ENCODE measurements at places on chromosomes 6 and 20.
A peak's percentile ranks its signal among the peaks of the same experiment; 100 is the strongest.

- no peak for DNase-seq
Measured at GRCh38 chr6:31094389-31094881, 17.9 kb downstream of the C6orf15 start.

GRCh38 chr20:33099843-33100538, 20.5 kb downstream of the BPIFB4 start:
- no peak for DNase-seq

- peak; percentile 45 for DNase-seq
Measured at GRCh38 chr6:128519132-128519930, 1.1 kb downstream of the PTPRK start.

DNA sequence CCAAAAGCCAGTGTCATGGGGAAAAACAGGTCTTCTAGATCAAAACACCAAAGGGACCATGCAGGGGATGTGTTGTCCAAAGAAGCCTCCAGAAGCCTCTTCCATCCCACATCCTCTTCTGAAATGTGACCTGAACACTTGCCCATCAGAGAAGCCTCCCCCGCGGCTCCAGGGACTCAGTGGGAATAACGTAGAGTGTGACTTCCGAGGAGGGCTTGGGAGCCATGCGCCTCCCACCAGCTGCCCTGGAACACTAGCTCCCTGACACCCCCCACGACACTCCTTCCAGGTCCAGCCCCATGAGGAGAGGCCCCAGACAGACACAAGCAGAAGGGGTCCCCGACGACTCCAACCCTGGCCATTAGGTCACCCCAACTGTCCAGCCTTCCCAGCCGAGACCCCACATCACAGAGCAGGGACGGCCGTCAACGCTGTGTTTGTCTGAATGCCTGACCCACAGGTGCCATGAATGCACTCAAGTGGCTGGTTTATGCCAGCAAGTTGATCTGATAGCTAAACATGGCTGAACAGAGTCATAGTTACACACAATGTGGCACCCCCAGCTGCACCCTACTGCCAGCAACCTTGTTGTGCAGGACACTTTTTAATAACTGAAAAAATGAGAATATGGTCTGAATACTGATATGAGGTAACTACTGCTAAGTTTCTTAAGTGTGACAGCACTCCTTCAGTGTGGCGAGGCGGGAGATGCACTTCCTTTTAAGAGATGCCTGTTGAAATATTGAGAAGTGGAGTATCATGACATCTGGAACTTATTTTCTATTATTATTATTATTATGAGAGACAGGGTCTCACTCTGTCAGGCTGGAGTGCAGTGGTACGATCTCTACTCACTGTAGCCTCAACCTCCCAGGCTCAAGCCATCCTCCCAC, 58.0 kb downstream of the GINS1 start:
- no peak for DNase-seq

GRCh38 chr6:88137915-88138314, 28.2 kb downstream of the CNR1 start:
- no peak for DNase-seq

- DNase-seq, result no peak
Measured at GRCh38 chr6:105692613-105693215, 289.8 kb upstream of the PREP start.

- peak; percentile 38 for DNase-seq
Measured at GRCh38 chr6:55668591-55668990, 89.6 kb upstream of the HMGCLL1 start.

GRCh38 chr6:88378639-88379038, 212.5 kb upstream of the CNR1 start:
- no peak for DNase-seq

DNA sequence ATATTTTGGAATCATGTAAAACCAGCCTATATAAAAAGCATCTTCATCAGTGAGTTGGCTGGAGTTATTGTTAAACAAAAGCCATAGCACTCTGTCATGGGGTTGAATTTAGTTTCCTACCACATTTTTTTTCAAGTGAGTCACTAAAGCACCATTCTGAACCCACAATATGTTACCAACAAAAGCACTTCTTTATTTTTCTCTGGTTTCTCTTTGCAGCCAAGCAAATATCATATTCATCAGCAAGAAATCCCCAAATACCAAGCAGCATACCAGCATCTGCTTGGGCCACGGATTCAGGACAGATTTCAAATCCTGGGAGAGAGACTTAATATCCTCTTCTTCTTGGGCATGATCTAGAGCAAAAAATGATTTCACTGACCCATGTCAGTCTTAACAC, 441.4 kb downstream of the BCKDHB start:
- DNase-seq, result peak; percentile 87

DNA sequence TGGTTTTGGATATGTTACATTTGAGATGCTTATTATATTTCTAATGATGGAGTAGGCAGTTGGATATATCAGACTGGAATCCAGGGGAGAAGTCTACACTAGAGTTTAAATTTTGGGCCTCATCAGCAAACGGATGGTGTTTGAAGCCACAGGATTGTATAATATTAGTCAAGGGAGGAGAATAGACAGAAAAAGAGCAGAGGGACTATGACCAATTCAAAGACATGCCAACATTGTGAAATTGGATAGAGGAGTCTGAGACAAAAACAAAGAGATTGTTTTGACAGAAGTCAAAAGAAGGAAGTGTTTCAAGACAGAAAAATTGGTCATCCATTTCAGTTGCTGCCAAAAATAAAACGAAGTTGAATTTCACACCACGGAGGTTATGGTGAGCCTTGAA, 66.5 kb downstream of the NOX3 start:
- DNase-seq, result peak; percentile 78

DNA sequence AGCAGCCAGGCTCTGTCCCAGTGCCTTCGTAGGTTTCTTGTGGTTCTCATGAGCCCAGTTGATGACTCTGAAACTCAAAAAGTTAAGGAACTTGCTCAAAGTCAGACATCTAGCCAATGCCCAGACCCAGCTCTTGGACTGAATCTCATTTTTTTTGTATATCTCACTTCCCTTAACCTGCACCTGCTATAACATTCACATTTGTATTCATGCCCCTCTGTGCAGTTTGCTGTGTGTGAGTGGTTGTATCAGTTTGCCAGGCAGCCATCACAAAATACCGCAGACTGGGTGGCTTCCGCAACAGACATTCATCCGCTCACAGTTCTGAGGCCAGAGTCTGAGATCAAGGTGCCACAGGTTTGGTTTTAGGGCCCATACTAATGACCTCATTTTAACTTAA, 49.9 kb downstream of the IPCEF1 start:
- no peak for DNase-seq

DNA sequence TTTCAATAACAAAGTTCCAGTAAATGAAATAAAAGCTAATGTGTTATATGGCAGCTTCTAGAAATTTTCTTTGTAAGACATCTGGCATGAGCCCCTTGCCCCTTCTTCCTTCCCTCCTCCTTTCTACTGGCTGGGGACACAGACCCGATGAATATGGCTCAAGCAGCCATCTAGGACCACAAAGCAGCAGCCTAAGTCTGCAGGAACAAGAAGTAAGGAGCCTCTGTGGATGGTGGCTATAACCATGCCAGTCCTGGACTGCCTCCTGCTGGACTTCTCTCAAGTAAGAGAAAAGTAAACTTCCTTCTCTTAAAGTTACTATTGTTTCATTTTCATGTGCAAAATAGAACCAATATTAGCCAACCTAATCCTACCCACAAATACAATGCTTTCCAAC, 114.9 kb upstream of the DST start:
- peak; percentile 67 for DNase-seq

- DNase-seq, result no peak
Measured at GRCh38 chr6:72972579-72972978, 252.7 kb downstream of the KHDC1L start.

- DNase-seq, result no peak
Measured at GRCh38 chr20:15379681-15380296, 1042.4 kb upstream of the FLRT3 start.

DNA sequence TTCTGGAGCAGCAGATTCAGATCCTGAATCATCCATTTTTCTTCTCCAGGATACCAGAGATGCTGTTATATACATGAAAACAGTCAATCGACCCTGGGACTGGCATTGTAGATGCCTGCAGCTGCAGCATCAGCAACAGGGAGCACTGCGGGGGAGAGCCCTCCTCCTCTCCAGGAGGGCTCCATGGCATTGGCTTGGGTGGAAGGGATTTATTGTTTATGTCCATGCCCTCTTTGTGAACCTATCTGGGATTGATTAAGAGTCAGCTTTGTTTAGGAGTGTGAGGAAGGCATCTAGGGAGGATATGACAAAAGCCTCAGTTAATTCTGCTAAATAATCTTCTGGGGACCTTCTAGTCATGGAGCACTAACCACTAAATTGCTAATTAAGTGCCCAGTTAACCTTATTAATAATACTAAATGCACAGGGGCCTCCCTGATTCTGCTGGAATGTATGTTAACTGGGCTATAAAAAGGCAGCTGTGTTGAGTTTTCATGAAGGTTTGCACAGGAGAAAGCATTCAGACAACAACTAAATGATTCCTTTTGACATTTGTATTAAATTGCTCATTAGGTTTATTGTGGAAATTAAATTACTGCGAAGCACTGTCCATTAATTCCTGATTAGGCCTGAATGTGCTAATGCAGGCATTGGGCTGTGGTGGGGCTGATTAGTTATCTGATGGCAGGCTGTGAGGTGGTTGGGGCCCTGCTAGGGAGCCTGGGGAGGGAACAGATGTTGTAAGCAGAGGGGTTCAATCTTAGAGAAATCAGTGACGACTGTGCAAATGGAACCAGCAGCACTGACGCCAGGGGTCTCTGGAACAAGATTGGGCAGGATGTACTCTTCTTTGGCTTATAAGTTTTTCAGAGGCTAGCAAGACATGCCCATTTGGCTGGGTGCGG, 57.6 kb downstream of the IMPG1 start:
- DNase-seq, result no peak

DNA sequence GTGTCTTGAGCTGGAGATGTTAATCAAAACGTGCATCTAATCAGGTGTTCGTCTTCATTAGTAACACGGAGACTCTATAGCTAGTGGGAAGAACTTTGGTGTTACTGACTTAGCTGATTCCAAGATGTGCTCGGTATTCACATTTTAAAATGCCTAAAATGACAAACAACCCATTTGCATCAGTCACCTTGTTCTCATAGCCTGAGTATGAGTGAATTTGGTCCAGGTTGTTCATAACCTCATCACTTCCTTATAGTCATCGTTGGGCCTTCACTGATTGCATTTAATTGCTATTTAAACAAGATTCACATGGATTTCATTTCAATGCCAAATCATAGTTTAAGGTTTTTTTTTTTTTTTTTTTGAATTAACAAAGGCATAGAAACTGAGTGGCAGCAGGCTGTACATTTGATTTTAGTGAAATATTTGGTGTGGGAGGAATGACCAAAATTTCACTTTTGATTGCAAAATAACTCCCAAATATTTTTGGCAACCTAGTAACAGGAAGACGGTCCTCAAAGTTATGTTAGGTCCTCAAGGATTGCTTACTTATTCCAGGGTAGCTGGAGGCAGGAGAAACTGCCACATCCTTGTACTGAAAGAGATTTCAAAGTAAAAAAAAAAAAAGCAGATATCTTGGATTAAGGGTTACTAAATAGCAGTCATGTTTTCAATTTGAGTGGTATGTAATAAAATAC, 104.7 kb downstream of the JARID2 start:
- no peak for DNase-seq

- peak; percentile 63 for DNase-seq
Measured at GRCh38 chr20:31860390-31861134, 9.8 kb downstream of the DUSP15 start.

DNA sequence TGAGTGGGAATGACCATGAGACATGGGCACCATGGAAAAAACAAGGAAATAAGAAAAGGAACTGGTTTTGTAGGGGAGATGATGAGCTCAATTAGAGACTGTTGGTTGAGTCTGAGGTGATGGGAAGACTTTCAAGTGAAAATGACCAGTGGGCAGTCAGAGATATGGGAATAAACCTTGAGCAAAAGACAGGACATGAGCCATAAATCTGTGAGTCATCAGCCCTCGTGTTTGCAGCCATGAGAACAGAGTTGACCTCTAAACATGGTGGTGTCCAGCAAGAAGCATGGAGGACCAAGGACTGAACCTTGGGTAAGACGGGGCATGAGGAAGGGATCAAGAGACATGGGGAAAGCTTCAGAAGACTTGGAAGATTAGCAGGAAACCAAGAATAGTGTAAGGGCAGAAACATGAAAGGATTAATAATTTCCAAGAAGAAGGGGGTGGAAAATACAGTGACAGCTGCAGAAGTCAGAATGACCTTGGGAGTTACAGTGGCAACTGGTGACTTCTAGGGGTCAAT, 280.6 kb upstream of the PRDM1 start:
- DNase-seq, result peak; percentile 83

GRCh38 chr20:62248890-62249560, 10.7 kb downstream of the OSBPL2 start:
- DNase-seq, result no peak

DNA sequence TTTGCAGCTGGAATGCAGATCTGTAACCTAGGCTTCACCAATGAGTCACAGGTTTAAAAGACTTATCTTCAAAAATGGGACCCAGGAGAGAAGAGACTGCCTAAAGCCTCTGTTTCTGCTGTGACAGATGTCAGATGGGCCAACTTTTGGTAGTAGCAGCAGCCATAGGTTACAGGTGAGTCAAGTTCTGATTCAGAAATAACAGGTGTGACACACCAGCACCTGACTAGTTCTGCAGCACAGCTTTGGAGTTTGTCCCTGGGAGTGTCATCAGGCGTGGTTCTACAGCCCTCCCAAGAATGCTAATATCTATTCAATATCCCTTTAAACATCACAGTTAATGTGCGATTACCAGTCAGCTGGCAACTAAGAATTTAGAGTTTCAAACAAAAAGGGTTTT, 121.9 kb upstream of the BTN3A2 start:
- DNase-seq, result no peak

- no peak for DNase-seq
Measured at GRCh38 chr6:41392246-41392645, 56.8 kb downstream of the NCR2 start.

GRCh38 chr6:4224067-4224978, 88.9 kb upstream of the ECI2 start:
- DNase-seq, result peak; percentile 27

GRCh38 chr6:53257001-53257400, 91.7 kb downstream of the ELOVL5 start:
- DNase-seq, result no peak

GRCh38 chr6:64266351-64266821, 630.8 kb downstream of the PHF3 start:
- DNase-seq, result peak; percentile 6

DNA sequence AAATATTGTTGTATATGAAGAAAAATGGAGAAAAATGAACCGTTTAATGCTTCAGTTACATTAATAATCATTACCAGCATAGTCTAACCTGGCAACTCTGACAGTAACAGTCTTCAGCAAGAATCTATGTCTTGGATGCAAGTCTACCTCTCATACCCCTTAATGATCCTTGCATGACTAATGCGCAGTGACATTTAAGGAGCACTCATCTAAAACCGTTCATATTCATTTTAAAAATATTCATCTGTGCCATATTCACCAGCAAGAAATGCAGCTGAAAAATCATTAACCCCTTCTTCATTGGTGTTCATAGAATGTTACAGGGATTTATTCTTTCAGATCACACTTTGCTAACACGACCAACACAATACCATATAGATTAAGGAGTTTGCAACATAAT, 227.2 kb upstream of the ASCC3 start:
- DNase-seq, result no peak

DNA sequence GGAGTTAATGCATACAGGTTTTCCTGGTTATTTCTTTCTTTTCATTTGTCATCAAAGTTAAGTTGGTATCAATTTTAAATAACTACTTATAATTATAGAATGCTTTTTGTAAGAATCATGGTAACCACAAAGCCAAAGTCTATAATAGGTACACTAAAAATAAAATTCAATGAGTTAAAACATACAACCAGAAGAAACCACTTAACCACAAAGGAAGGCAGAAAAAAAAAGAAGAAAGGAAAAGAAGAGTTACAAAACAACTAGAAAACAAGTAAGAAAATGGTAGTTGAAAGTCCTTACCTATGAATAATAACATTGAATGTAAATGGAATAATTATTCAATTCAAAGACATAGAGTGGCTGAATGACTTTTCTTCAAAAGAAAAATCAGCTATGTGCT, 45.6 kb downstream of the THBS2 start:
- peak; percentile 28 for DNase-seq

Measured in fibroblast of mammary gland (primary cell).